Right lung (tissue), 10 donors: ENCODE measurements at places on chromosomes 12 and 14. TPM values are rescaled to one million over a fixed set of nuclear protein-coding genes. Genes with fewer than 3 reads are reported as not detected.

Gene ATL1
- polyA plus RNA-seq: 8.3 TPM

Gene BCL11B
- 2.6 TPM for polyA plus RNA-seq

Gene PZP
- polyA plus RNA-seq: 2.2 TPM

Gene TMEM132D
- polyA plus RNA-seq: 0.79 TPM

Gene KRT73
- 0.13 TPM for polyA plus RNA-seq

Gene GSC
- polyA plus RNA-seq: not detected

Gene KRT71
- polyA plus RNA-seq: 0.08 TPM

Gene BATF
- 0.90 TPM for polyA plus RNA-seq

DNA sequence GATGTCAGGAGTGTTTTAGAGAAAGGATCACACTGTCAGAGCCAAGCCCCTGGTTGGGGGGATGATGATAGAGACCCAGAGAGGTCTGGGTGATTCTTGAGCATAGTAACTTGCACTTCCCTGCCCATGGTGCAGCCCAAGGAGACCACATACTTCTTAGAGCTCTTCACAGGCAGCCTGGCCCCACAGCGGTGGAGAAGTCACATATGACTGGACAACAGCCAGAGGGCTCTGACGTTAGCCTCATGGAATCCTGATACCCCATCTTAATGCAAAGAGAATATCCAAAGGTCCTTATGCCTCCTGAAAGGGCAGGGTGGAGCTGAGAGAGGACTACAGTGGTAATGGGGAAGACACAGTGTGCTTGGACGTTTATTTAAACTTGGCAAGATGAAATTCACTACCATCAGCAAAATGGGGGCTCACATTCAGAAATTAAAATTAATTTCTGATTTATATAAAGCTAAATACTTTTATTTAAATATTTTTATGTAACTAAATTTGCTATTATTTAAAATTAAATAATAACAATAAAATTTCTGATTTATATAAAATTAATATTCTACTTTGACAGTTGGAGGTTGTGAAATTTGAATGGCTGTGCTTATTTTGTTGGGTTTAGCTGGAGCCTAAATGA, 131.3 kb downstream of the KTN1 start:
- no peak for DNase-seq

GRCh38 chr14:44109036-44109435, 398.0 kb downstream of the FSCB start:
- no peak for DNase-seq

DNA sequence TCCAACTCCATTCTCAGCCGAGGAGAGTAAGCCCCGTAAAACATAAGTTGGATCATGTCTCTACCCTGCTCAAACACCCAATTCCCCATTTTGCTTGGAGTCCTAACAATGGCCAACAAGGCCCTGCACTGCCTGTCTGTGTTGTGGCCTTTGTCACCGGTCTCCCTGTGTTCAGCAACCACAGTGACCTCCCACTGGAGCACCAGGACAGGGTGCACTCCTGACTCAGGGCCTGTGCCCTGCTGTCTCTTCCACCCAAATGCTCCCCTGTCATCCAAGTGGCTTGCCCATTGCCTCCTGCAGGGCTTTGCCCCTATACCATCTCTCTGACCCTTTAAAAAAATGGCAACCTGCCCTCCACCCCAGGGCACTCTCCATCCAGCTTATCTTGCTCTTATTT, 4.4 kb upstream of the KRT85 start:
- no peak for DNase-seq

- no peak for DNase-seq
These were observed 28.6 kb downstream of the TDG start for GRCh38 chr12:103994235-103994634.

GRCh38 chr12:112985642-112986290, 7.4 kb downstream of the OAS2 start:
- DNase-seq: no peak

- DNase-seq: no peak
These were observed 21.7 kb downstream of the FOXA1 start for GRCh38 chr14:37573356-37573755.

GRCh38 chr12:107545737-107546353, 139.8 kb upstream of the PWP1 start:
- DNase-seq: peak; percentile 26

DNA sequence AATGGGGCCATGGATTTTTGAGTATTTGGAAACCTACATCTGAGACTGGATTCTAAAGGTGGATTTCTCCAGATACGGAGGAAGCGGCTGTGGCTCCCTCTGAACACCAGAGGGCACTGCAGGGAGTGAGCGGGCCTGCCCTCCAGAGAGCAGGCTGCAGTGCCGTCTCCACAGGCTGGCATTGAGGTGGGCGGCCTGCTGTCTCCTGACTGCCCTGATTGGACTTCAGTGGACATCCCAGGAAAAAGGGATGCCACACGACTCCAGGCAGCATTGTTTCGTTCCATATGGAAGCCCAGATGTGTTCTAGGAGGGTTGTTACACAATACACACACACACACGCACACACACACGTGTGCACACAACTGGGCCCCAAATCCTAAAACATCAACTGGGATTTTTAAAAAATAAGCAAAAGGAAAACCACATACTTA, 20.9 kb upstream of the ANO2 start:
- DNase-seq: peak; percentile 14

DNA sequence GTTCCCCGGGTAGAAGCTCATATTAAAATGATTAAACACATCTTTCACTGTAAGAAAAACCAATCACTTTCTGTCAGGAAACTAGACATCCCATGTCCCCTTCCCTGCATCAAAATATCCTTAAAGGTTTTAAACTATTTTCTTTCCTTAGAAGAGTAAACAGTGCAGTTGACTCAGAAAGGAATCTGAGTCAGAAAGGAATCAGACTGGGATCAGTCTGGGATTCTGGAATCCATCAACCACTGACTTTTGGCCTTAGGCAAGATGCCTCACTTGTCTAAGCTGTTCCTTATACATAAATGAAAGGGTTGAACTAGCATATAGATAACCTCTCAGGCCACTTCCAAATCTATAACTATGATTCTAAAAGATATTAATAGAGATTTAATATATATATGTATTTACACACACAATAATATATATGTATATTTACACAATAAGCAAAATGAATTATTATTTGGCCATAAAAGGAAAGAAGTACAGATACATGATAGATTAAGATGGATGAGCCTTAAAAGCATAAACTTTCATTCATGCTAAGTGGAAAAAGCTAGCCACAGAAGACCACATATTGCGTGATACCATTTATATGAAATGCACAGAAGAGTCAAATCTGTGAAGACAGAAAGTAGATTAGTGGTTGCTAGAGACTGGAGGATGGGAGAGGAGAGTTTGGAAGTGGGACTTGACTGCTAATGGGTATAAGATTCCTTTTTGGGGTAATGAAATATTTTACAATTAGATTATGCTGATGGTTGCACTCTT, 114.4 kb downstream of the SLC38A1 start:
- no peak for DNase-seq

- no peak for DNase-seq
These were observed 9.9 kb downstream of the FSCB start for GRCh38 chr14:44497148-44497547.

GRCh38 chr14:39229222-39229543, 4.5 kb upstream of the MIA2 start:
- no peak for DNase-seq

GRCh38 chr12:122872815-122873361, 23.0 kb downstream of the VPS37B start:
- no peak for DNase-seq

DNA sequence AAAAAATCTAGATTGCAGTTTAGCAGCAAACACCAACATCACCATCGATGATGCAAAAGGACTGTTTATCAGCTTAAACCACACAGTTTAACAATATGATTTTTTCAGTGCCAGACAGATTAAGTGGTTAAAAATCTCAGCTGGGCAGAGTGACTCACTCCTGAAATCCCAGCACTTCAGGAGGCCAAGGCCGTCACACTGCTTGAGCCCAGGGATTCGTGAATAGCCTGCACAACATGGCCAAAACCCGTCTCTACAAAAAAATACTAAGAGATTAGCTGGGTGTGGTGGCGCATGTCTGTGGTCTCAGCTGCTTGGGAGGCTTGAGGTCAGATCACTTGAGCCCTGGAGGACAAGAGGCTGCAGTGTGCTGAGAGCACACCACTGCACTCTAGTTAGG, 8.9 kb downstream of the RSRC2 start:
- DNase-seq: no peak
